ENCODE measurements at places on chromosomes 7 and 10.

DNA sequence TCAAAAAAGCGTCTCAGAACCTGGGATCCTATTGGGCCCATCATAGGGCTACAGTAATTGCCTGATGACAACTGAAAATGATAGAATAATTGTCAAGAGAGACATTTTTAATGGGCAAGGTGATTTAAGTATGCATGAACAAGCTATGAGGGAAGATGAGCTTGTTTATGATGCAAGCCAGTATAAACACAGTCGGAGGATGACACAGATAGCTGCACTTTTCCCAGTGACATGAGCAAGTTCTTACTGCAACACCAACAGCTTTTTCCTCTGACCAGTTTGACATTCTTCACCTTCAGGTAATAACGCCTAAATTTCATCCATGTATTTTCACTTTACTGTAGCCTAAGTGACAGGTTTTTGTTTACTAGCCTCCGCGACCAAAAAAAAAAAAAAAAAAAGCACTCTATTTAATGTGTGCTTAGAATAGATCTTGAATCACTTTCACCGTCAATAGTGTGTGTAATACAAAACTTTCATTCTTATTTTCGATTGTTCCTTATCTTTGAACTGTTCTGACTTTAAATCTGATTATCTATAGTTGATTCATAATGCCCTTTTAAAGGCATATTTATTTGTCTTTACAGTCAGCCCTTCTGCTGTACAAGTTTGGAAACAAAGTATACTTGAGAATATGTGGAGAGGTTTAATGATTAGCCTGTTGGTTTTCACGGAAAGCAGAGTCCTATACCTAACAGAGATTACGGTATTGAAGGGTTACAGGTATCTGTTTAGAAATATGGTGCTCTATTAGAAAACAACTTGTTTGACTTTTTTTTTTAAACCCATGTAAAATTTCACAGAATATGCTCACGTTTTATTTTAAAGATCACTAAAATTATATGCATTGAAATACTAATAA, 1.7 kb downstream of the FOXP2 start:
- no peak for ATAC-seq

GRCh38 chr7:105707967-105708762, 126.9 kb upstream of the EFCAB10 start:
- ATAC-seq, result no peak

DNA sequence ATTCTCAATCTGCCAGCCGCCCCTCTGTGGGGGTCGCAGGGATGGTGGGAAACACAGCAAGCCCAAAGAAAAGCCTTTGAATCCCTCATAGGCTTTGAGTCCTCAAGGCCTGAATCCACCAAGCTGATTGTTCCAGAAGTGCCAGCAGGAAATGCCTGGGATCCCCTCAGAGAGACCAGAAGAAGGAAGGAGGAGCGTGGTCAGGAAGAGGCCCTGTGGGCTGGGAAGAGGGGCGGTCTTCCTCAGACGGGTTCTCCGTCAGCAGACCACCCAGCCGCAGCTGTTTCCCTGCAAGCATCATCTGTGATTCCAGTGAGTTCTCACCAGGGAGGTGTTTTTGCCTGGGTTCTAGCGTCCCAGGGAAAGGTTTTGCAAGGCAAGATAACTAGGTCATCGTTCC, 190.0 kb upstream of the KLF6 start:
- ATAC-seq, result no peak

DNA sequence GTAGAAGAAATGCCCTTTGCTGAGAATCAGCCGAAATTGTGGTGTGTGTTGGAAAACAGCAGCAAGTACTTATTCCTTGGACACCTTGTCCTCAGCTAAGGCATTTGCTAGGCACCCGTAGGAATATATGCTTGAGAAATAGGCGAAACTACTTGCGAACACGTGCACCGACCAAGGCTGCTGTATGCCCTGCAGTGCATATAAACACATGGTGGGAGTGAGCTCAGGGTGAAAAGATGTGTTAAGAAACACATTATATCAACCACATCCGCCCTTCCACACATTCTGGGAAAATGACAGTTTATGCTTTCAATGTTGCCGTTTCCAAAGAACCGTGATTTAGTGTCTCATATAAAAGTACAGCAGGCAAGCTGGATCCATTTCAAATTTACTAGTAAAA, 199.2 kb downstream of the JCAD start:
- ATAC-seq, result no peak

GRCh38 chr10:58747687-58748086, 235.0 kb downstream of the BICC1 start:
- no peak for ATAC-seq

DNA sequence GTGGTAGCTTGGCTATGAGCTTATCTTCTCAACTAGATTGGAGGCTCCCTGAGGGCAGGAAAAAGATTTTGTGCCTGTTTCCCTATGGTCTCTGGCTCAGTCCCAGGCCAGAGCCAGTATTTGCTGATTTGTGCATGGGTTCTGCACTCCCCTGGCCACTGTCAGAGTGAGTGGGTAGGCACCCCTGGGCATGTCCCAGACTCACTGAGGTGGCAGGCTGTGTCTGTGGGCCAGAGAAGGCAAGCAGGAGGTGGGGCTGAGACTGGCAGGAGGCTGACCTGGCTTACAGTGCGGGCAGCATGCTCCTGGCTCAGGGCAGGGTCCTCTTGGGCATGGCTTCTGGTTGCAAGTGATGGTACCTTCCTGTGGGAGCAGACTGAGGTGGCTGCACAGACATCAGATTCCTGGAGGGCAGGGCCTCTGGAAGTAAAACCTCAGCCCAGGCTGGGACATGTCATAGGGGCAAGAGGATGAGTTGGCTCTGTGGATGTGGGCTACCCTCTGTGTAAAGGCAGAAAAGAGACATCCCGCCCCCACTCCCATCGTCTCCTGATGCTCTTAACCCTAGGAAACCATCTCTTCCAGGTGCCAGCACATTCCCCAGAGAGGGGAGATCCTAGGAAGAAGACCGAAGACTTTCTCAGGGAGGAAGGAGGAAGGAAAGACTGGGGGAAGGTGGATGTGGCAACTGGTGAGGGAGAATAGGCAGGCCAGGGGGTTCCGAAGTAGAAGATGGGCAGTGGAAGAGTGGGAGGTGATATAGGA, 4.3 kb downstream of the KCP start:
- no peak for ATAC-seq

DNA sequence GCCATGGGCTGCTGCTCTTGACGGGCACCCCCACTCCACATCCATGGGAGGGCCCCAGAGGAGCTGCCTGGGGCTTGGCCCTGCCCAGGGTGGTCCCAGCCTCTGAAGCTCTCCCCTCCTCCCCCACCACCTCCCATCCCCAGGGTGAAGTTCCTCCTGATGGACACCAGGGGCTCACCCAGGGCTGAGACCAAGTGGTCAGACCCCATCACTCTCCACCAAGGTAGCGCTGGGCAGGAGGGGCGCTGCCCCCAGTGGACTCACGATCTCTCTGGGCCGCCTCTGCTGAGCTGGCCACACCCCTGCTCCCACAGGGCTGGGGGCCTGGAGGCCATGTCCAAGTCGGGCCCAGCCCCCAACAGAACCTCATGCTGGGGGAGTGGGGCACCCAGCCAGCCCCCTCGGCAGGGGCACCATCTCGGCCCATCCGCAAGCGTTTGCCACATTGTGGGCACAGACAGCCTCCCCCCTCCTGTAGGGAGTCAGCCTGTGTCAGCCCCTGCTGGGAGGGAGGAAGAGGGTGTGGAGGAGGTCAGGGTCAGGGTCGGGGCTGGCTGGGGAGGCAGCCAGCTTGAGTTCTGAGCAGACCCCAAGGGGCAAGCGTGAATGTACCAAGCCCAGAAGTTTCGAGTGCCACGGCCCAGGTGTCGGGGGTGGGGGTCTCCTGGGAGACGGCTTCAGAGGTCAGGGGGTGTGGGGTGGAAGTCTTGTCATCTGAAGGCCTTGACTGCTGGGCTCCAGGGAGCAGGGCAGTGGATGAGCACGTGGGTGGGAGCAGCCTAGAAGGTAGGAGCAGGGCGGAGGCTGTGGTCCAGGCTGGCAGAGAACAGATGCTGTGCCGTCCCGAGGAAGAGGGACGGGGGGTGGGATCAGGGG, 2.8 kb downstream of the UPK3B start:
- peak; percentile 54 for ATAC-seq

DNA sequence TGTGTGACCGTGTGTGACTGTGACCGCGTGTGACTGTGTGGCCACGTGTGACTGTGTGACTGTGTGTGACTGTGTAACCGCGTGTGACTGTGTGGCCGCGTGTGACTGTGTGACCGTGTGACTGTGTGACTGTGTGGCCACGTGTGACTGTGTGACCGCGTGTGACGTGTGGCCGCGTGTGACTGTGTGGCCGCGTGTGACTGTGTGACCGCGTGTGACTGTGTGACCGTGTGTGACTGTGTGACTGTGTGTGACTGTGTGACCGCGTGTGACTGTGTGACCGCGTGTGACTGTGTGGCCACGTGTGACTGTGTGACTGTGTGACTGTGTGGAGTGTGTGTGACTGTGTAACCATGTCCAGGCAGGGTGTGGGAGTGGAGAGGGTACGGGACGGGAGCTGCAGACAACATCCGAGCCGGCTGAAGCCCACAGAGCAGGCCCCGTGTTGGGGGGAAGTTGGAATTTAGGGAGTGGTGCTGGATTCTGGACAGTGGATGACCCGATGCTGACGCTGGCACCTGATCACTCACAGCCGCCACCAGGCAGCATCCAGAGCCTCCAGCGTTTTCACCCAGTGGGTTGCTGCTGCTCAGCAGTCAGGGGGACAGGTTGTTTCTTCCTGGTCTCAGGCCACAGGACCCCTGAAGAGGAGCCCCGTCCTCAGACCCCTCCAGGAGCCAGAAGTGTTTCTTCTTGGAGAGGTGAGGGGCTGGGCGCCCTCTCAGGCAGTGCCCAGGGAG, 503.5 kb downstream of the DNAJB6 start:
- no peak for ATAC-seq

DNA sequence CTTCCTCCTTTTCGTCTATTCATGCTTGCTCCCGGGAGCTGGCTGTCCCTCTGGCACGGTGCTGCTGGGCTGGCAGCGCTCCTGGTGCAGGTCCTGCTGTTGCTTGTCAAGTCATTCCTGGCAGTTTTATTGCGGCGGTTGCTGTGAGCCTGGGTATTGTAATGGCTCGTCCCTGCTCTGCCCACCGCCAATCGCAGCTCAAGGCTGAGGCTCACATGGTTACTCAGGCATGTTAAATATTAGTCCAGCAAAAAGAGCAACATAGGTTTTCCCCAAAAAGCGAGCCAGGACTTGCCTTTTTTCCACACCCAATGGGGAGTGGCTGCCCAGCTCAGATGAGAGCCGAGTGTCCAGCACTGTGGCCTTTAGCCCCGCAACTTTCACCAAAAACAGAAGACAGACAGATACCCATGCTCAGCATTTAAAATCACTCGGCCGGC, 492.9 kb upstream of the FOXK1 start:
- ATAC-seq, result peak; percentile 31

DNA sequence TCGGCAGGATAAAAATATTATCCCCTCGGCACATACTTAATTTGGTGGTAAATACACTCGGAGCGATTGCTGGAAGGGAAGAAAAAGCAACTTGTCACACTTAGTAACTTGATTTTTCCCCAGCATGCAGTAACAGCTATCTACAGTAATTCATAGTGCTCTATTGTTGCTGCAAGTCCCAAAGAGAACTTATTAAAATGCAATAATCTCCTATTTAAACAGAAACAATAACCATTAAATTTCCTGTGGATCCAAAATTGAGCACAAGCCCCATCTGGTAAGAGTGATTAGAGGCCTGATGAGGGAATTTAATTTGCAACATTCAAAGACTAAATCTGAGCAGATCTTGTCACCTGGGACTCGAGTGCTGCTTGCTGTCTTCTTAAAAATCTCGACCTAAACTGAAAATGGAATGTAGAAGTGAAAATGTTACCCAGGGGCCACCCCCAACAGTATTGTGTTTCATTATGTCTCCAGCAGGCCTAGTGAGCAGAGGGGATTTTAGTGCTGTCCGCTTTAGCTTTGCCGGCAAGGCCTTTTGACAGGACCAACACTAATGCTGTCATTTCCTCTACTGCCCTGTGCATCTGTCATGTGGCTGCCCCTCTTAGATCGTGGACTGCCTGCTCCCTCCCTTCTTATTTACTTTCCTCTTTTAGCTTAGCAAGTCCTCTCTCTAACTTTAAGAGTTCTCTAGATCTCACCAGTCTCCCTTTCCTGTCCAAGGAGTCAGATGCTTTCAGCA, 639.7 kb downstream of the AUTS2 start:
- ATAC-seq, result peak; percentile 50

- no peak for ATAC-seq
These were observed 125.1 kb downstream of the TRRAP start for GRCh38 chr7:99003419-99003818.

DNA sequence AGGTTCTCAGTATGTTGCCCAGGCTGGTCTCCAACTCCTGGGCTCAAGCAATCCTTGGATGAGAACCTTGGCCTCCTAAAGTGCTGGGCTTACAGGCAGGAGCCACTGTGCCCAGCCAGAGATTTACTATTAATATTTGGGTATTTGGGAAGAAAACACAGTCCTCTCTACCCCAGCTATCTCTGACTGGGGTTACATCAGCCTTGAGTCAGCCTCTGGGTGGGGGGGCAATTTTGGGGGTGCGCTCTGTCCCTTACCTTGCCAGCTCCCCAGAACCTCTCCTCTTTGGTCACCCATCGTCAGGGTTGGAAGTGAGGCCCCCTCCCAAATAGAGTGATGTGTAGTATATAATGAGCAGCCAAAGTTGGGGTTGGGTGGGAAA, 1.8 kb downstream of the MLXIPL start:
- no peak for ATAC-seq

DNA sequence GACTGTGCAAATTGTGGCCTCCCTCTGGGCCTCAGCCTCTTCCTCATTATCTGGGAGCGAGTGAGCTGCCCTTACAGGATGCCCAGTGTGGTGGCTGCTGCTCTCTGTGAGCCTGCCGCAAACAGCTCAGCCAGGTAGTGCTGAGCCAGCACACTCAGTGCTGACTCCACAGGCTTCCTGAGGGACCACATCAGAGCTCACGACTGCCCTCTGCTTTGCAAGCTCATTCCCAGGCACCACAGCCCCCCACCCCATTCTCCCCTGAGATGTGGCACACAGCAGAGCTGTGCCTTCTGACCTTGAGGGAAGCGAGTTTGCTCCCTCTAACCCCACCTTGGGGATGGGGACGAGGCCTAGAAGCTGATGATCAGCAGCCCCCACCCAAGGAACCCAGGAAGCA, 230.5 kb upstream of the PPP2R2D start:
- no peak for ATAC-seq

GRCh38 chr7:128837521-128837921, 7.3 kb downstream of the FLNC start:
- ATAC-seq, result no peak

Measured in SK-N-SH treated with all-trans-retinoic acid at 6 μM for 48 hours (cell line).